T-helper 17 cell (primary cell): ENCODE measurements at places on chromosomes 2 and 18. TPM values are rescaled to one million over a fixed set of nuclear protein-coding genes. Genes with fewer than 3 reads are reported as not detected.

The AGXT gene
- total RNA-seq, result not detected

The GALNT13 gene
- total RNA-seq, result not detected

The EFR3B gene
- not detected for total RNA-seq

The CCDC74A gene
- 2.3 TPM for total RNA-seq

DNA sequence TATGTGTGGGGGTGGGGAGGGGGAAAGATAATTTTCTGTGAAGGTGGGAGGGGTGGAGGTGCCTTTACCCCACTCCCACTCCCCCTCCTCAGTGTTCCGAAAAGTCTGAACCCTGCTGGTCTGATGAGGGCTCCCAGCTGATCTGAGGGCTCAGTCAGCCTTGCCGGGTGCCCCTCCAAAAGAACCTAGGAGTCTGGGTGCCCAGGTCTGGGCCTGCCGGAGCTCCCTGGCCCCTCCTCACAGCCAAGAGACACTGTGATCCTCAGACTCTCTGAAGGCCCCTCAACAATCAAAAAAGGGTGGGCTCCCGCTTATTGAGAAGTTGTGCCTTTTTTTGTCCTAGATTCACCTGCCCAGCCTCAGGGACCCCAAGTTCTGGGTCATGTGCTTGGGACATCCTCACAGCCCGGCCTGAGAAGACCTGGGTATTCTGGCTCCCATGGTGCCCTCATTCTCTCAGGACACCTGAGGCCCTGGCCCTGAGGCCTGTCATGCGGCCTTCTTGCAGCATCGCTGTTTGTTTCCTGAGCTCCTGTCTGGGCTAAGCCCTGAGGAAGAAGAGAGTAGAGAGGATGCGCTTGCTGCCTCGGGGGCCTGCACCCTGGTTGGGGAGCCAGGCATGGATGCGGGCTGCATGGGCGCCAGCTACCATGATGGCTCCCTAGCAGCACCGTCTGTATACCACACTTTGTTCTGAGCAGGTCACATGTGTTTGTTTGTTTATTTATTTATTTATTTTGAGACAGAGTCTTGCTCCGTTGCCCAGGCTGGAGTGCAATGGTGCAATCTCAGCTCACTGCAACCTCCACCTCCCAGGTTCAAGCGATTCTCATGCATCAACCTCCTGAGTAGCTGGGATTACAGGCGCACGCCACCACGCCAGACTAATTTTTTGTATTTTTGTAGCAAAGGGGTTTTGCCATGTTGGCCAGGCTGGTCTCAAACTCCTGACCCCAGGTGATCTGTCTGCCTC, 44.0 kb downstream of the SDC1 start:
- H3K36me3 ChIP-seq, result no peaks in the 10 kb centered on the region
- DNase-seq, result no peak
- H3K4me1 ChIP-seq, result no peaks in the 10 kb centered on the region
- H3K27ac ChIP-seq, result no peak overlapping the region
- H3K27me3 ChIP-seq, result peaks cover 27% of the 10 kb centered on the region

The OR6B2 gene
- total RNA-seq, result not detected

The CRYBA2 gene
- not detected for total RNA-seq

The CYP27C1 gene
- total RNA-seq, result not detected

DNA sequence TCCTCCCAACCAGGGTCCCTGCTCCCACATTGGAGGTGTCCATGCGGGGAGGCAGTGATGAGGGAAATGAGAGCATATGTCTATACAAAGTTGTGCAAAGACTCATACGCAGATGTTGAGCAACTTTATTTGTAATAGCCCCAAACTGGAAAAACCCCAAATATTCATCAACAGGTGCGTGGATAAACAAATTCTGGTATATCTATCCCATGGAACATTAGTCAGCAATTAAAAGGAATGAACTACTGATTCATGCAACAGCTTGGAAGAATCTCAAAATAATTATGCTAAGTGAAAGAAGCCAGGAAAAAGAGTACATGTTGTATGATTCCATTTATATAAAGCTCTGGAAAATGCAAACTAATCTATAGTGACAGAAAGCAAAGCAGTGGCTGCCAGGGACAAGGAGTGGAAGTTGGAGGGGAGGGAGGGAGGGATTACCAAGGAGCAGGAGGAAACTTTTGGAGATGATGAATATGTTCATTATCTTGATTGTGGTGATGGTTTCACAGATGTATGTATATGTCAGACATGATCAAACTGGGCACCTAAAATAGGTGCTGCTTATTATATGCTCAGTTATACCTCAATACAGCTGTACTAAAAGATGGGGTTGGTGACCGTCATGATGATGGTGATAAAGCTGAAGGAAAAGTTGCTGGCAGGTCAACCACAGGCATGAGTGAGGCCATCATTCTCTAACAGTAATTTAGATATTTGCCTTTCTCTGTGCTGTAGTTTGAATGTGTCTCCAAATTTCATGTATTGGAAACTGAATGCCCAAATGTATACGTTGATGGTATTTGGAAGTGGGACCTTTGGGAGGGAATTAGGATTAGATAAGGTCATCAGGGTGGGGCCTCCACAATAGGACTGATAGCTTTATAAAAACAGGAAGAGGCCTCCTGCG, 270.9 kb downstream of the CYP26B1 start:
- no peaks in the 10 kb centered on the region for H3K4me1 ChIP-seq
- H3K27ac ChIP-seq, result no peak overlapping the region
- H3K36me3 ChIP-seq, result peaks cover 4% of the 10 kb centered on the region
- H3K4me3 ChIP-seq, result no peak overlapping the region

The ATP8B1 gene
- total RNA-seq, result not detected

- H3K27ac ChIP-seq, result no peak overlapping the region
- peaks cover 5% of the 10 kb centered on the region for H3K36me3 ChIP-seq
- DNase-seq, result no peak
- H3K4me3 ChIP-seq, result no peak overlapping the region
Observed at GRCh38 chr2:160909781-160910242, 250.4 kb upstream of the TANK start.

GRCh38 chr2:60899230-60899891, 18.0 kb downstream of the REL start:
- DNase-seq, result no peak
- no peaks in the 10 kb centered on the region for H3K27me3 ChIP-seq
- H3K4me3 ChIP-seq, result peak overlapping the region; percentile 12
- peak overlapping the region; percentile 27 for H3K27ac ChIP-seq
- H3K36me3 ChIP-seq, result peaks cover 7% of the 10 kb centered on the region

DNA sequence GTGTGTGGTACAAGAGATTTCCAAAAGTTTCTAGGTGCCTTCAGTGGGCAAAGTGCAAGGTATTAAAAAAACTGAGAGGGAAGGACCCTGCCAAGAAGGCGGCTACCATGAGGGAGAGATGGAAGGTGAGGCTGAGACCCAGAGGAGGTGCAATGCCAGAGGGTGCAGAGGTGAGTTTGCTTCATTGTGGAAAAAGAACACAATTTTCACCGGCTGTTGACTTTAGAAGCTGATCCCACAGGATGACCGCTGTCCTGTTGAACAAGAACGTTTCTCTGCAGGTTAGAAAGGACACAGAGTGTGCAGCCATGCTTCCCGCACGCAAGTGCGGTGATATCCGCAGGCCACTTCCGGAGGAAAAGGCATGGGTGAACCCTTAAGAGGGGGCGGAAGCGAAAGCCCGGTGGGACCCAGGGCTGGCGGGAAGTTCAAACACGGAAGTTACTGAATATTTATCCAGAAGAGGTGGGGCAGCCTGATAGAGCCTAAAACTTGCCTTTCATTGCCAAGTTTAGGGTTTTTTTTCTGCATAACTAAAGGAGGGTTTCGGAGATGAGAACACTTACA, 16.6 kb downstream of the SP110 start:
- H3K36me3 ChIP-seq, result peaks cover 26% of the 10 kb centered on the region
- H3K4me3 ChIP-seq, result peak overlapping the region; percentile 49
- H3K27me3 ChIP-seq, result no peaks in the 10 kb centered on the region
- peaks cover 23% of the 10 kb centered on the region for H3K4me1 ChIP-seq

- no peak for DNase-seq
- H3K27ac ChIP-seq, result peak overlapping the region; percentile 96
- H3K4me3 ChIP-seq, result peak overlapping the region; percentile 67
- H3K27me3 ChIP-seq, result no peaks in the 10 kb centered on the region
- peaks cover 14% of the 10 kb centered on the region for H3K36me3 ChIP-seq
- H3K4me1 ChIP-seq, result peaks cover 56% of the 10 kb centered on the region
Observed at GRCh38 chr2:181464966-181465365, 7.8 kb downstream of the ITGA4 start.

- no peak overlapping the region for H3K27ac ChIP-seq
- H3K36me3 ChIP-seq, result no peaks in the 10 kb centered on the region
- no peak for DNase-seq
- H3K4me1 ChIP-seq, result no peaks in the 10 kb centered on the region
- no peak overlapping the region for H3K4me3 ChIP-seq
Observed at GRCh38 chr2:83022631-83023210, 1436.4 kb downstream of the SUCLG1 start.

- no peaks in the 10 kb centered on the region for H3K27me3 ChIP-seq
- peaks cover 70% of the 10 kb centered on the region for H3K4me1 ChIP-seq
- H3K27ac ChIP-seq, result peak overlapping the region; percentile 99
- peak overlapping the region; percentile 97 for H3K4me3 ChIP-seq
- H3K36me3 ChIP-seq, result peaks cover 16% of the 10 kb centered on the region
Observed at GRCh38 chr2:69642709-69643601, 584 bp downstream of the AAK1 start.

DNA sequence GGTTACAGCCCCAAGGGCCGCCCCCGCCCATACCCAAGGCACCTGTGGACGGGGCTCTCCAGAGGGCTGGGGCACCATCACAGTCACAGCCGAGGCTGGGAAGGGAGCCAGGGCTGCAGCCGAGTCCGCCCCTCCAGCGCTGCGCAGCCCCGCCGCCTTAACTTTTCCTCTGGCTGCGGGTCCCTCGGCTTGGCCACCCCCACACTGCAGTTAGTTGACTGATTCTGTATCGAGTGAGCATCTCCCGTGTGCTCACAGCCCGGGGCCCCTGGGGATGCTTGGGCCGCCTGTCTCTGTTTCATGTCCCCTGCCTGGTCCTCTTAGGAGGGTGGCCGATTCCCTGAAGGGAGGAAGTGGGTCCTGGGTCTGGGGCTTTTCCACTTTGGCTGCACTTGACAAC, 33.7 kb downstream of the EMILIN2 start:
- no peaks in the 10 kb centered on the region for H3K36me3 ChIP-seq
- no peaks in the 10 kb centered on the region for H3K27me3 ChIP-seq
- peaks cover 19% of the 10 kb centered on the region for H3K4me1 ChIP-seq
- no peak overlapping the region for H3K4me3 ChIP-seq

DNA sequence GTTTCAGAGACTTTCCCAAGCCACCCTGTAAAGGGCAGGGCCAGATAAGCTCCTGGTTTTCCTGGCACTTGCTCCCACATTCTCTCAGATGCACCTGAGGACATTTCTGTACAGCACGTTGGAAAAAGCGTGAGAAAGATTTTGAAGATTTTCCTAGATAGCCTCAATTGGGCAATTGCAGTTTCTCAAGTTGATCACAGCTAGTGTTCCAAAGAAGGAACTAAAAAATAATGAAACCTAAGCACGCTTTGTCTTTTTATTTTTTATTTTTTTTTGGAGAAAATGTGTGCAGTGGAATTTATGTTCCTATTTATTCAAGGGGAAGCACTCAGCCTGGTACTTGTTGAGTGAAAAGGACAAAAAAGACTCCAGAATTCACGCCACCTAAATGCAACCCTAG, 429.1 kb downstream of the RNF144A start:
- peaks cover 3% of the 10 kb centered on the region for H3K4me1 ChIP-seq
- H3K4me3 ChIP-seq, result no peak overlapping the region
- H3K27me3 ChIP-seq, result peaks cover 17% of the 10 kb centered on the region
- DNase-seq, result no peak
- H3K36me3 ChIP-seq, result no peaks in the 10 kb centered on the region

DNA sequence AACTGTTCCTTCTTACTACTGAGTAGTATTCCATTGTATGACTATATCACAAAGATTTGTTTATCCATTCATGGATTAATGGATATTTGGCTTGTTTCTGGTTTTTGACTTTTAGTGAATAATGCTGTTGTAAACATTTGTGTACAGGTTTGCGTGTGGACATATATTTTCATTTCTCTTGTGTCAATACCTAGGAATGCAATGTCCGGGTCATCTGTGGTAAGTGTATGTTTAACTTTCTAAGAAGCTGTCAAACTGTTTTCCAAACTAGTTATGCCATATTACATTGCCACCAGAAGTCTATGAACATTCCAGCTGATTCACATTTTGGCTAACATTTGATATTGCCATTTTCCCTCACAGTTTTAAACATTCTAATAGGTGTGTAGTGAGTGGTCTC, 29.1 kb upstream of the SLC16A14 start:
- H3K4me1 ChIP-seq, result no peaks in the 10 kb centered on the region
- no peaks in the 10 kb centered on the region for H3K36me3 ChIP-seq
- no peak overlapping the region for H3K4me3 ChIP-seq
- no peak for DNase-seq

DNA sequence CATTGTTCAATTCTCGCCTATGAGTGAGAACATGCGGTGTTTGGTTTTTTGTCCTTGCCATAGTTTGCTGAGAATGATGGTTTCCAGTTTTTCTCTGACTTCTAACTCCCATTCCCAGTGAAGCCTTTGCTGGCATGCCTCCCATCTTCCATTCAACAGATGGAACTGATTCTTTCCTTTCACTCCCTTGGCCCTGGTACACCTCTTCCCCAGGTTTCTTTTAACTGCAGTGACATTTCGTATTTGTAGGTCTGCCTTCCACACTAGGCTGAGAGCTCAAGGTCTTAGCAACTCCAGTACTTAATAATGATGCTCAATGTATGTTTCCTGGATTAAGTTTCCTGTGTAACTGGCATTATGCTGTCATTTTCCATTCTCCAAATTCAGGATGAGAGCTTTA, 48.5 kb downstream of the GAREM1 start:
- no peak overlapping the region for H3K27ac ChIP-seq
- H3K27me3 ChIP-seq, result peaks cover 17% of the 10 kb centered on the region
- H3K4me1 ChIP-seq, result no peaks in the 10 kb centered on the region
- no peak overlapping the region for H3K4me3 ChIP-seq

The ABCG8 gene
- total RNA-seq, result not detected
